ENCODE measurements at places on chromosomes 2 and 18.

GRCh38 chr18:78431606-78432005, 548.0 kb upstream of the SALL3 start:
- DNase-seq = no peak

DNA sequence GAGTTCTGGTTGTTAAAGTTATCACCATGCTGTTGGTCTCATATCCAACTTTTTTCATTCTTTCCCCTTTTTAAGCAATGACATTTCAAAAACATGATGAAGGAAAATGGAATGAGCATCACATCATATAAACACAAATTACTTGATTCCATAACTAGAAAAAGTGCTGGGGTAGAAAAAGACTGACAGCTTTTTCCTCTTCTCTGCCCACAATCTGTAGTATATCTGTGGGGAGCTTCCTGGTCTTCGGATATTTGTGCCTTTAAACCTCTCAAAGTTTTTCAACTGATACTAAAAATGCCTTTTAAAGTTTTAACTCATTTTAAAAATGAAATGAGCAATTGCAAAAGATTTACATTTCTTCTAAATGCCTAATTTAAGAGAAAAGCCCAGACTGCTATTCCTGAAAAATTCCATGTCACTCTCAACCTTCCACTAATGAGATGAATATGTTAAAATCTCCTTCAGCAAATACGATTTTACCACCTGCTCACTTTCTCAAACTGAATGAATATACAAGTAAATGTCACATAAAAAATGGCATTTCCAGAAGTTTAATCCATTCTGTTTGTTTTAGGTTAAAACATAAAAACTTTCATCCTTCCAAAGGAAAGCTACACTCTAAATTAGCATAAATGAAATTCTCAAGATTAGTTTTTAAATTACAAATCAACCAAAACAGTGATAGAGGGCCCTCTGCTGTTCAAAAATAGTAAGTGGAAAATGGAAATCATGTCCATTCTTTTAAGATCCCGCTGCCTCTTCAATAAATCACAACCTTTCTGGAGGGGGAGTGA, 2.1 kb downstream of the DNAH7 start:
- DNase-seq = peak; percentile 62

DNA sequence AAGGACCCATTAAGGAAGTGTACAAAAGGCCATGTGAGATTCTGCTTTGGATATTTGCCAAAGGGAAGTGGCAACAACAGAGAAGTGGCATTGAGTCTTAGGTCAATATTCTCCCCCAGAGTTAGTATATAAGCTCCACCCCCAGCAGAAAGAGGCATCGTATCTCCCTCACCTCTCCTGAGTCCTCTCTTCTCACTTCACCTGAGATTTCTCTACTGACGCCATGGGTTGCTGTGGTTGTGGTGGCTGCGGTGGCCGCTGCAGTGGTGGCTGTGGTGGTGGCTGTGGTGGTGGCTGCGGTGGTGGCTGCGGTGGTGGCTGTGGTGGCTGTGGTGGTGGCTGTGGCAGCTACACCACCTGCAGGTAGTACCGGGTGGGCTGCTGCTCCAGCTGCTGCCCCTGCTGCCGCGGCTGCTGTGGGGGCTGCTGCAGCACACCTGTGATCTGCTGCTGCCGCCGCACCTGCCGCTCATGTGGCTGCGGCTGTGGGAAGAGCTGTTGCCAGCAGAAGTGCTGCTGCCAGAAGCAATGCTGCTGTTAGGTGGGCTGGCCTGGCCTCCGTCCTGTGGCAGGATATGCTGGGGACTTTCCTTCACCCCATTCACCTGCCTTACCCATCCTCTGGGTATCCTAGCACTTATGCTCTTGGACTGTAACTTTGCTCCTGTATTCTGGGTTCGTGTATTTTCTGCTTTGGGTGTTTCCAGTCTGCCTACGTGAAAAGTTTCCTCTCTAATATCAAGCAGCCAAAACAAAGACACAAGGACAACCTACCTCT, 5.9 kb downstream of the SCYGR3 start:
- no peak for DNase-seq

GRCh38 chr18:77205769-77206168, 43.9 kb upstream of the GALR1 start:
- no peak for DNase-seq

- DNase-seq = peak; percentile 29
These were observed 243.0 kb upstream of the CHST9 start for GRCh38 chr18:27428120-27428519.

GRCh38 chr2:189854940-189855339, 70.7 kb downstream of the PMS1 start:
- DNase-seq = no peak

GRCh38 chr2:50449306-50449705, 582.6 kb downstream of the NRXN1 start:
- no peak for DNase-seq

GRCh38 chr2:20900052-20900636, 77.2 kb upstream of the LDAH start:
- DNase-seq = no peak

DNA sequence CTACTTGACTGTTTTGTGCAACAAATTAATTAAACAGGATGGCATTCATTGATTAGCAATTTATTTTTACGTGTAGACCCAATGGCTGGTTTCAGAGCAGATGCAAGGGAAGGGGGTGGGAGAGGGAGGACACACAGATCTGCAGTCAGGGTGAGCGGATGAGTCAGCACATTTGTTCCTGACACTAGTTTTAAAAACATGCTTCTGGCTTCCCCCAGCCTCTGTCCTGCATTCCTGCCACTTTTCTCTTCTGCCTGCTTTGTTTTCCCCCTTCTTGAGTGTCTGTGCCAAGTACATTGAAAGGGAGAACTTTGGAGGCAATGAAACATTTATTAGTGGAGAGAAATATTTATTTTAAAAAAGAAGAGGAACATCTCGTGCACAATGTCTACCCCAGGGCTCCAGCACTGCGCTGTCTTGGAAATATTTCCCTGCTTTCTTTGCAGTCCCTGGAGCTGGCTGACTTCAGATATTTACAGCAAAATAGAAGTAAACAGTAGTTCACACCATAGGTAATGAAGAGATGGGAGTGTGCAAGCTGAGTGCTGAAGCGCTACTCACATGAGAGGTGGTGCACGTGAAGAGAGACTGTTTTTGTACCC, 52.2 kb downstream of the NRP2 start:
- peak; percentile 35 for DNase-seq

- DNase-seq = no peak
These were observed 561.1 kb downstream of the CNTNAP5 start for GRCh38 chr2:124586210-124586609.

GRCh38 chr2:74514368-74515270, at the start of gene TLX2:
Gene TLX2, plus strand, starts transcription at chr2:74514450. Its CDS starts 357 bp downstream, at chr2:74514807.
- DNase-seq = peak; percentile 59

GRCh38 chr2:65429786-65430602, 2.4 kb downstream of the SPRED2 start:
- peak; percentile 78 for DNase-seq

- DNase-seq = no peak
These were observed 73.0 kb upstream of the RIOK3 start for GRCh38 chr18:23380001-23380550.

GRCh38 chr18:55515214-55515613, 72.8 kb downstream of the TCF4 start:
- DNase-seq = no peak

GRCh38 chr2:207901829-207902228, 123.5 kb downstream of the PLEKHM3 start:
- DNase-seq = no peak

- DNase-seq = no peak
These were observed 271.0 kb upstream of the CDH20 start for GRCh38 chr18:61062258-61062657.

- peak; percentile 63 for DNase-seq
These were observed 84.9 kb downstream of the MAPK4 start for GRCh38 chr18:50644807-50645206.

- DNase-seq = no peak
These were observed 53.3 kb downstream of the FECH start for GRCh38 chr18:57533006-57533867.

GRCh38 chr2:184339966-184340365, 258.4 kb upstream of the ZNF804A start:
- no peak for DNase-seq
